ENCODE measurements at places on chromosomes 3 and 15. TPM values are rescaled to one million over a fixed set of nuclear protein-coding genes. Genes with fewer than 3 reads are reported as not detected.

The CAPN3 gene
- 8.6 TPM for total RNA-seq

The LNP1 gene
- total RNA-seq, result 5.4 TPM

The SCAMP2 gene
- total RNA-seq, result 80.9 TPM

The NME9 gene
- not detected for total RNA-seq

The ACP3 gene
- total RNA-seq, result 0.79 TPM

The P2RY14 gene
- total RNA-seq, result 1.3 TPM

The CAMK1 gene
- total RNA-seq, result 16.4 TPM

The LRRC28 gene
- 34.5 TPM for total RNA-seq

The PLD1 gene
- total RNA-seq, result 64.5 TPM

The EDC3 gene
- total RNA-seq, result 8.0 TPM

The MAP3K13 gene
- total RNA-seq, result 12.6 TPM

The GHSR gene
- total RNA-seq, result not detected

The CCDC9B gene
- total RNA-seq, result 31.8 TPM

The WNT5A gene
- total RNA-seq, result 2.8 TPM

The C15orf61 gene
- 7.0 TPM for total RNA-seq

The FOXL2 gene
- not detected for total RNA-seq

The ZNF621 gene
- total RNA-seq, result 7.0 TPM

The ZNF502 gene
- 3.1 TPM for total RNA-seq

The SLC28A2 gene
- total RNA-seq, result not detected

The ABHD10 gene
- 15.3 TPM for total RNA-seq

Measured in right atrium auricular region (tissue), 2 donors.